ENCODE measurements at places on chromosomes 5 and 9.

DNA sequence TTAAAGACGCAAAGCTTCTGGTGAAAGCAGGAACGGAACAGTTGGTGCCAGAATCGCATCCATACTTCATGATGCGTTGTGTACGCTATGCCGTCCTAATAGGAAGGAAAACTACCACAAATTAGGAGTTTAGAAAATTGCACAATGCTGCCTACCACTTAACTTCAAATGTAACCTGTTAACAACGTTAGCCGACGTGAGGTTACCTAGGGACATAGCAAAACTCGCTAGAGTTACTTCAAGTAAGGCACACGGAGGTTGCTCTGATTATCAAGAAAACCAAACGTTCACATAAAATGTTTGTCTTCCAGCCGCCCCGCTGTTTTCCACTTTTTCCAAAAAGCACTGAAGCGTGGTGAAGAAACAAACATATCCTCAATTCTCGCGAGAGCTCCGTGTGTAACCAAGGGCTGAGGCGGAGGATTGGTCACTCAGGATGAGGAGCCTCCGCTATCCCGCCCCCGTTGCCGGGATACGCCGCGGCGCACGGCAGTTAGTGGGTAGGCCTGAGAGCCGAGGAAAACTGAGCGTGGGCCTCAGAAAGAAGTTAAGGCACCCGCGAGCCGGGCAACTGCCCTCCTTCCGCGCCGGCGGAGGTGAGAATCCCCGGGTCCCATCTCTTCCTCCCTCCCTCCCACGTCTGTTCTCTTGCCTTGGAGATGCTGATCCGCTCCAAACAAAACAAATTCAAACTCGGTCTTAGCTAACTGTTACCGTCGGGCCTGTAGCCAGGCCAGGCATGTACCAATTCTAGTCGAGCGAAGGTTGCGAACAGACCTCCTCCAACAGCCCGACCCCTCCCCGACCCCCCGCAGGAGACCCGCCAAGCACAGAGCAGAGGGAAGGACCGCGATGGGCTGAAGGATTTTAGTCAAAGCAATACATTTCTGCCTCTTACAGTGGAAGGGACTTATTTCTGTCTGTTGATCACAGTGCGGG, at the start of gene IFT74:
Gene IFT74 (plus strand): TSS at position 492 of the 939 bp plus-strand sequence. CDS start 5,556 bp downstream, outside the sequence.
- DNase-seq = peak; percentile 97

- no peak for DNase-seq
Measured at GRCh38 chr9:18331310-18331684, 142.7 kb upstream of the ADAMTSL1 start.

DNA sequence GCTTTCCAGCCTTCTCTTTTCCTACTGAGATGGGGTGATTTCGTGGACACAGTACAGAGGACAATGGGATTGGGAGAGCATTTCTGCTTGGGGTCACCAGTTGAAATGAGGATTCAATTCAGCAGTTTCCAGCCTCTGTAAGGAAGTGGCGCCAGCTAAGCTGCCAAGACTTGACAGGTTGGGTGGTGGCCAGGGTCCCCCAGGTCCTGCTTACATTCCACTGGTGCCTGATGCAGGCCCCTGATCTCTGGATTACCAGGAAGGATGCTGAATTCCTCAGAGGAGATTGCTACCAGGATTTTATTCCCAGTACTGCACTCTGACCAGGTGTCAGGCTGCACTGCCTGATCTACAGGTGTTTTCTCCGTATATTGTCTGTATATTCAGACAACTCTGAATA, 119.7 kb downstream of the PSD2 start:
- no peak for DNase-seq

DNA sequence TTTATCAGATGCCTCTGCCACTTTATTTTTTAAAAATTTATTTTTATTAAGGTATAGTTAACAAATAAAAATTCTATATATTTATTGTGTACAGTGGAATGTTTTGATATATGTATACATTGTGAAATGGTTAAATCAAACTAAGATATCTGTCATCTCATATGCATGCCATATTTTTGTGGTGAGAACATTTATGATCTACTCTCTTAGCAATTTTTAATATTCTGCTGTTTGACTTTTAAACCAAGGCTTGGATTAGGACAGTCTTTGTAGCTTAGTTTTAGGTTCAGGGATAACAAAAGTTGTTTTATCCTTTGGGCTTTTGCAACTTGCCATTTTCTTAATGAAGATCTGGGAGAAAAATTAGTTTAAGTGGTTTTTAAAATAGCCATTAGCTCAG, 46.0 kb upstream of the CDKN2B start:
- DNase-seq = no peak

DNA sequence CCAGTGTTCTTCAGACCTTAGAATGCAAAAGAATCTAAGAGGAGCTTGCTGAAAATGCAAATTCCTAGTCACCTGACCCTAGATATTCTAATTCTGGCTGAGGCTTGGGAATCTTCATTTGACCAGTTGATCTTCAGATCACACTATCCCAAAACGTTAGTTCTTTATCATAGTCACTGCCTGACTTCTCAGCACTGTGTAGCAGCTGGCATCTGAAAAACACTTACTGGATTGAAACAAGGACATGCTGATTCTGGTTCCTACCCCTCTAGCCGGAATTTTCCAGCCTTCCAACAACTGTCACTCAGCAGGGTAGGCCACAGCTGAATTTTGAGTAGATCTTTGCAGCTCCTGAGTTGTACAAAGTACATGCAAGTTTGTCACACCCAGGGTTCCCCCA, 72.2 kb downstream of the EBF1 start:
- no peak for DNase-seq

- DNase-seq = no peak
Measured at GRCh38 chr5:150461231-150461630, 11.7 kb upstream of the RPS14 start.

DNA sequence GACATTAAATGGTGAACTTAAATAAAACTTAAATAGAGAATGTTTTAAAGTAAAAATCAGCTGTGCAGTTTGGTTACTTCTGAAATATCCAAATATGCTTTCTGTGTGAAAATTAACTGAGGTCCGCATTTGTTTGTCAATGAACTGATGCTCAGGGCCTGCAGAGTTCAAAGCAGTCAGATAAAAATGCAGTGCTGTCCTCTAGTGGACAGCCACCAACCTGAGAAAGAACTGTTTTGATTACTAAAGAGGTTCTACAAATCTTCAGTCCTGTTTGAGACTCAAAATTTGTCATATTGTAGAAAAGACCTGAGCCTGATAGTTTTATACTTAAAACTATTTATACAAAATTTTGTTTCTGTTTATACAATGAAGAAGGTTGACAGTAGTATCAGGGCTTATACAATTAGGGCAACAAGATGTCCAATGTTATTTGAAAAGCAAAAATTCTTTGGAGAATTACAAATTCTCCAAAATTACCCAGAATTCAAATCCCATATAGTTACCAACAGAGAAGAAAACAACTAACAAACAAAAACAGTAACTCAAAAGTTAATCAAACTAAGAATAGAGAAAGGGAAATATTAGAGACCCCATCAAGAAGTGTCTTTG, 232.3 kb upstream of the TBCA start:
- peak; percentile 28 for DNase-seq

- DNase-seq = no peak
Measured at GRCh38 chr5:166399781-166400180, 1891.7 kb upstream of the WWC1 start.

- DNase-seq = no peak
Measured at GRCh38 chr5:39255406-39255805, 36.0 kb upstream of the FYB1 start.

DNA sequence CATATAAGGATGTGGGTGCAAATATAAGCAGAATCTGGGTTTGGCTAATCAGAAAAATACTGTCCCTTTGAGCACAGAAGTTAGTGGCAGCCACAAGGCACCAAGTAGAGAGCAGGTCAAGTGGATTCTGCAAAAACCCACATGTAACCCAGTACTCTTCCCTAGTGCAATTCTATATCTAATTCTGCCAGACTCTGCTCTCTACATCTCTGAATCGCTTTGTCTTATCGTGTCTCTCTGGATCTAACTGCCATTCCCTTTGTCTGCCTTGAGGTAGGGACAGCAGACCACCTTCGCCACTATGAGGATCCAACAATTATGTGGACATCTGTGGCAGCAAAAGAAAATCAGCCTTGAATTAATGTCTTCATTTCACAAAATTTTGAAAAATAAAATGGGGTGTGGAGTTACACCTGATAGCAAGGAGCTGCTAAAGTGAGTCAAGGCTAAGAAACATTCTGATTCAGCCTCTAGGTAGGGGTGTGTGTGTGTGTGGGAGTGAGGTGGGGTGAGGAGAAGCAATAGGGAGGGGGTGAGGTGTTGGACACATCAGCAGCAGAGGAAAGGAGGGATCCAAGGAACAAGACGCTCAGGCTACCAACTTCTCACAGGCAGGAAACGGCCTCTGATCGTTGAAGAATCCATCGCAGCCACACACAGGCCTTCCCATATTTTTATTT, 33.7 kb upstream of the ZNF366 start:
- no peak for DNase-seq

- peak; percentile 85 for DNase-seq
Measured at GRCh38 chr5:176536132-176536901, 885 bp downstream of the RNF44 start.

GRCh38 chr9:15221746-15222145, 85.3 kb downstream of the TTC39B start:
- DNase-seq = no peak

DNA sequence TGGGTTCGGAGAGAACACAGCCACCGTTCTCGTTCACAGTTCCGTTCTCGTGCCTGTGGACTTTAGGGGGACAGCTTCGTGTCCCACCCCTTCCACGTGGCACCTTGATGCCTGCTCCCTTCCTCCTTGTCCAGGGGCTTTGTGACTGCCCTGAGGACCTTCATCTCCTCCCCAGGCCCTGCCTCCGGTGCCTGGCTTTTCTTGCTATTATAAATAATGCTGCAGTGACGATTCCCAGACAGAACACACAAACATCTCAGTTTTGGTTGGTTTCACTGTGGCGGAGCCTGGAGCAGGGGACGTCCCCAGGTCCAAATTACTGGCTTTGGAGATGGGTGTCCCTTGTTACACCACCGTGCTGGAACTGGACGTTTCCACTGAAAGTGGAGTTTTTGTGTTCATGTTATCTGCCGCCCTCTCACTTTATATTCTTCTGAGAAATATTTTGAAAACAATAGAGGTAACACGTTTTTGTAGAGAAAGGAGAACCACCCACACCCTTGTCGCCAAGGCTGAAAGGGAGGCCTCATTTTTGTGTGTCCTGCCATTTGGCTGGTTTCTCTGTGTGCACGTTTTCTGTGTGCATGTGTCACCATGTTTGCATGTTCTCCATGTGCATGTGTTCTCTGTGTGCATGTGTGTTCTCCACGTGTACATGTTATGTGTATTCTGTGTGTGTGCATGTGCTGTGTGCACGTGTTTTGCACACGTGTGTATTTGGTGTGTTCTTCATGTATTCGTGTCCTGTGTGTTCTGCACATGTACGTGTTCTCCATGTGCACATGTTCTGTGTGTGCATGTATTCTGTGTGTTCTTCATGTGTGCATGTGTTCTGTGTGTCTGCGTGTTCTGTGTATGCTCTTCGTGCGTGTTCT, 24.2 kb downstream of the WNK2 start:
- DNase-seq = no peak

DNA sequence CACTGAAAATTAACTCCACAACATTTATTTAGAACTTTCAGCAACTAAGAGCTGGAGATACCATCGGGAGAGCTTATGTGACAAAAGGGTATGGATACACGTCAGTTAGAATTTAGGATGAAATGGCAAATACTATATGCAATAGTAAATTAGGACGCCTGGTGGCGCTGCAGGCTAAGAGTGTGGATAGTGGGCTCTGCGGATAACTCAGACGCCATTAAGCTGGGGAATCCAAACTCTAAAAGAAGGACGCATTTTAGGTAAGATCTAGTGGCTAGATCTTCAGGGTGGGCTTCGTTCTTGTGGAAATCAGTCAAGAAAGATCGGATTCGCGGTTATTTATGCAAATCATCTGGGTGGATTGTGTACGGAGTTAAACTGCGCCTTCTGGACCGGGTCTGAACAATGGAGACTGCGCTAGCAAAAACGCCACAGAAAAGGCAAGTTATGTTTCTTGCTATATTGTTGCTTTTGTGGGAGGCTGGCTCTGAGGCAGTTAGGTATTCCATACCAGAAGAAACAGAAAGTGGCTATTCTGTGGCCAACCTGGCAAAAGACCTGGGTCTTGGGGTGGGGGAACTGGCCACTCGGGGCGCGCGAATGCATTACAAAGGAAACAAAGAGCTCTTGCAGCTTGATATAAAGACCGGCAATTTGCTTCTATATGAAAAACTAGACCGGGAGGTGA, at the start of gene PCDHB5:
Gene PCDHB5 (plus strand): TSS at position 177 of the 688 bp plus-strand sequence. CDS start 229 bp downstream, at position 406.
- peak; percentile 71 for DNase-seq

DNA sequence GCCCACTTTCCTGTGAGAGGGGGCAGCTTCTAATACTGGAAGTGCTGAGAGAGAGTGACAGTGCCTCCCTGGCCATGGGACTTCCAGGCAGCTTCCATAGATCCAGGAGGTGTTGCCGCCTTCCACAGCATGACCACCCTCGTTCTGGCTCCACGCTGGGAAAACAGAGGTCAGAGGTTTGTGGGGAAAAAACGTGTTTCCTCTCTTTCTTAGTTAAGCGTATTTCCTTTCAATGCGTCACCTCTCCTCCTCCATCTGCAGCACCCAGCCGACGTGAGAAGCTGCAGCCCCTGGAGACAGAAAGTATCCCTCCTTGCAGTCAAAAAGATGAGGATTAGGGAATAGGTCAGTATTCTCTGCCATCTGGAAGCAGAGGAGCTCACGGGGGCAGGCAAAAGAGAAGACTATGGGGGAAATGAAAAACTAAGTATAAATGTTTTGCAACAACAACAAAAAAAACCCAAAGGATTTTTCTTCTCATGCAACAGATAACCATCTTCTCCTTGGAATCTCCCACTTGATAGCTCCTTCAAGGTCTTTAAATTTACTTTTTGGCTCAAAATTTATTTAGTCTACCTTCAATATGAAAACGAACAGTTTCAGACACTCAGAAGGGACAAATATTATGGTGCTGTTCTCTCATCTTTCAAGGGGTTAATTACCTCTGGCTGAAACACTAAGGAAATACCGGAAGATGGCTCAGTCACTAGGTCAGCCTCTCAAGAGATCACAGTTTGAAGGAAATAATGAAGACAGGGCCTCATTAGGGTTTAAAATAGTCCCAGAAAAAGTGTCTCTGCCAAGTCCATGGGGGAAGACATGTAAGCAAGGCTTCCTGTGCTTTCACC, 38.0 kb downstream of the MTMR12 start:
- no peak for DNase-seq

- DNase-seq = no peak
Measured at GRCh38 chr5:111119856-111120255, 27.7 kb downstream of the WDR36 start.

DNA sequence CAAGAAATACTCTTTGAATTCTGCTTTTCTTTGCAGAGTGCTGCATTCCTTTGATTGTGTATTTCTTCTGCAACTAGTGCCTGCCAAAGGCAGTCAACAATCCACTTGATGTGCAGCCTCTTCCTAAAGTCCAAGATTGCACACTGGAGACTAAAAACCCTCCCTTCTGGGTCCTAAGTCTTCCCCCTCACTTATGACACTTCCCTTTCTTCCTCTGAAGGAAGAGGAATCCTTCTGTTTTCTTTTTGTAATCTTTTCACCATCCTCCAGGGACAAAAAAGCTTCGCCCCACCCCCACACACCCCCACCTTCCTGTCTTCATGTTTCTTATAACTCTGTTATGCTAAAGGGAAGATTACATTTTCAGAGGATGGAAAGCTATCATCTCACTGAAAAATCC, 39.9 kb downstream of the WDR36 start:
- DNase-seq = no peak

GRCh38 chr9:684054-684890, 157.2 kb upstream of the DMRT1 start:
- no peak for DNase-seq

Measured in body of pancreas (tissue), 4 donors.